ENCODE measurements at places on chromosomes 11 and 22. TPM values are rescaled to one million over a fixed set of nuclear protein-coding genes. Genes with fewer than 3 reads are reported as not detected.

Gene SLC25A18
- total RNA-seq: 9.1 TPM

Gene RIMBP3C
- not detected for total RNA-seq

Gene CRYBB3
- total RNA-seq: not detected

Gene NNMT
- total RNA-seq: 333 TPM

Gene ACRV1
- not detected for total RNA-seq

Gene SLC22A9
- not detected for total RNA-seq

Gene FGF19
- not detected for total RNA-seq

- DNase-seq: no peak
- peaks cover 5% of the 10 kb centered on the region for H3K36me3 ChIP-seq
- no peak overlapping the region for H3K27ac ChIP-seq
Measured at GRCh38 chr11:66868726-66869566, 12.1 kb downstream of the LRFN4 start.

DNA sequence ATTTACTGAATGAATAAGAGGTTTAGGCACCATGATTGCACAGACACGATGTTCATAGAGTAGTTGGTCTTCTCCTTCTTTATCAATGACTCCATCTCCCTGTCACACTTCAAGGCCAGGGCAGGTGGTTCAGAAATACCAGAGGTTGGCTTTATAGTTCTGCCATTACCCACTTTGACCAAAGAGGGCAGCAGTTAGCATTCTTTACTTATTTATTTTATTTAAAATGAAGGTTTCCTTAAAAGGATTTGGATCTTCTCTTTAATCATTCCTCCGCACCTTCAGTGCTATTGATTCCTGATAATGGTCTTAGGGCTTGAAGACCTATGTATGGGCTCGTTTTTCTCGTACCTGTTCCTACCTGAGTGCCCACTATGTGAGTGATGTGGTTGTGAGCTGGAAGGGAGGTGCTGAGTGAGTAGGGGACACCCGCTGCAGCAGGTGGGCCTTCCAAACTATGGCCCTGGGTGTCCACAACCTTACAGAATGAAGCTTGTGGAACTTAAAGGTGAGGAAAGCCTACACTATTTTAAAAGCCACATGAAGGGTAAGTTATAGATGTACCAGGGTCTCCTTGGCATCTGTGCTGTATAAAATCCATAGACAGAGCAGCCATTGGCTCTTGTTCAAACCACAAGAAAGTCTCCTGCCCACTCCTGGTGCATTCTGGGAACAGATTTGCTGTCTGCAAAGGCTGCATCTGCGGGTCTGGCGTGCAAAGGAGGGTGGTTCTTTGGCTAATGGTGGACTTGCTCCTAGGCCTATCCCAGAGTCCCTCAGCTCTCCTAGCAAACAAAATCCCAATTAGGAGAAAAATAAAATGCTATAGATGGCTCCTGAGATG lies 35.0 kb downstream of the TIMP3 start:
- no peaks in the 10 kb centered on the region for H3K27me3 ChIP-seq
- DNase-seq: no peak
- peaks cover 8% of the 10 kb centered on the region for H3K36me3 ChIP-seq
- no peak overlapping the region for H3K4me3 ChIP-seq
- H3K4me1 ChIP-seq: peaks cover 65% of the 10 kb centered on the region

GRCh38 chr11:114129142-114129541 lies 69.6 kb downstream of the ZBTB16 start:
- H3K4me1 ChIP-seq: peaks cover 99% of the 10 kb centered on the region
- H3K27ac ChIP-seq: peak overlapping the region; percentile 20

DNA sequence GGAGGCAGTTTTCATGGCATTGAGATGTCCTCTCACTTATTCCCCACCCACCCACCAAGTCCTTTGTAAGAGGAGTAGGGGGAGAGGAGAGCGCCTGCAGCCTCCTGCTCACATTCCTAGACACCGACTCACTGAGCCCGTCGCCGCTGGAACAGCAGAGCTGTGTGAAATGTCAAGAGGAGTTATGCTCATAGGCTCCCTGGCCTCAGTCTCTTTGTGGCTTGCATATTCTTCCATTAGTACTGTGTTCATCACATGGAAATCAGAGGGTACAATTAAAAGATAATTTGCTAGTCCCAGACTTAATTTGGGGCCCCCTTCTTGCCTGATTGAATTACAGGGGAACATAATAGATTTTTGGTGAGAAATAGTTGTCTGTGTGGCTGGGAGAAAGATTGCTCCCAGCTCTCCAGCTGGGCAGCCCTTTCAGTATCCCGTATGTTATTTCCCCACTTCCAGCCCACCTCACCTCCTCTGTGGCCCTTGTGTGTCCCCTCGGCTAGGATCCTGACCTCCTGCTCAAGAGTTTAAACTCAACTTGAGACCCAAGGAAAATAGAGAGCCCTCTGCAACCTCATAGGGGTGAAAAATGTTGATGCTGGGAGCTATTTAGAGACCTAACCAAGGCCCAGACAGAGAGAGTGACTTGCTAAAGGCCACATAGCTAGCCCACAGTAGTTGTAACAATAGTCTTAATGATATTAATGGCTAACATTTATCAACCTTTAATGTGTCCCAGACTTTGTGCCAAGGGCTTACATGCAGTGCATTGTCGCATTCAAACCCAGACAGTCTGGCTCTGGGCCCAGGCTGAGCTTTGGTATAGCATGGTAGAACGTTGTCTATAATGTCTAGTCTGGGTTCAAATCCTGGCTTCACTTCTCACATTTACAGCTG lies 32.2 kb downstream of the LIMK2 start:
- no peaks in the 10 kb centered on the region for H3K36me3 ChIP-seq
- peak overlapping the region; percentile 82 for H3K27ac ChIP-seq
- DNase-seq: no peak
- H3K4me1 ChIP-seq: peaks cover 42% of the 10 kb centered on the region
- no peak overlapping the region for H3K4me3 ChIP-seq
- H3K27me3 ChIP-seq: no peaks in the 10 kb centered on the region

DNA sequence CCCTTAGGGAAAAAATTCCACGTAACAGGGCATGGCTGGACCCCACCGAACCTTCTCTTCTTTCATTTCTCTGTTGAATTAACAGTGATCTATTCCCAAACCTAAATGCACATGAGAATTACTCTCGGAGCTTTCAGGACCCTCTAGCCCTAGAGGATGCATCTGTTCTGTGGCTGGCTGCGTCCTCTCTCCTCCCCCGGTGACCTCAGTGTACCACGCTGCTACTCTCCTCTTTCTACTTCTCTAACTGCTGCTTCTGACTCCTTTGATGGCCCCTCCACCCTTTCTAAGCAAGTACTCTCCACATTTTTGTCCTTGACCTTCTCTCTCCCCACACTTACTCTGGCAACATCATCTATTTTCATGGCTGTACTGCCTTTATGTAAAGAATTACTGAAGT lies 12.1 kb upstream of the APOA1 start:
- H3K36me3 ChIP-seq: peaks cover 35% of the 10 kb centered on the region
- no peak for DNase-seq

DNA sequence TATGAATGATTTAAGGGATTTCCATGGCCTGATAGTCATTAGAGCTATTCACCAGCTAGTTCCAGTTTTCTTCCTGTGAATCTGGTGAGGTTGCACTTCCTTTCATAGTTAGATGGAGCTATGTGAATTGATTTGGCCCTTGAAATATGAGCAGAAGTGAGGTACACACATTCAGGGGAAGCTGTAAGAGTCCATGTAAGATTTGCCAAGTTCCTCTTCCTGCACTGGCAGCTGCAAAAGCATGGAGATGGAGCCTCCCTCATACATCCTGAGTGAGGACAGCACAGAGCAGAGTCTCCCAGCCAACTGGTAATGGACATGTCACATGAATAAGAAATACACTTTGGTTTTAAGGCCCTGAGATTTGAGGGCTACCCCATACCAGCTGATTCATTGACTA lies 111.7 kb downstream of the CD44 start:
- H3K27me3 ChIP-seq: no peaks in the 10 kb centered on the region
- H3K4me1 ChIP-seq: peaks cover 42% of the 10 kb centered on the region
- no peak overlapping the region for H3K4me3 ChIP-seq
- DNase-seq: no peak
- H3K36me3 ChIP-seq: no peaks in the 10 kb centered on the region

GRCh38 chr11:95985174-95985808 lies 61.4 kb upstream of the MTMR2 start:
- peaks cover 27% of the 10 kb centered on the region for H3K36me3 ChIP-seq
- H3K4me1 ChIP-seq: no peaks in the 10 kb centered on the region
- H3K27ac ChIP-seq: no peak overlapping the region
- DNase-seq: no peak
- no peaks in the 10 kb centered on the region for H3K27me3 ChIP-seq
- H3K4me3 ChIP-seq: no peak overlapping the region

DNA sequence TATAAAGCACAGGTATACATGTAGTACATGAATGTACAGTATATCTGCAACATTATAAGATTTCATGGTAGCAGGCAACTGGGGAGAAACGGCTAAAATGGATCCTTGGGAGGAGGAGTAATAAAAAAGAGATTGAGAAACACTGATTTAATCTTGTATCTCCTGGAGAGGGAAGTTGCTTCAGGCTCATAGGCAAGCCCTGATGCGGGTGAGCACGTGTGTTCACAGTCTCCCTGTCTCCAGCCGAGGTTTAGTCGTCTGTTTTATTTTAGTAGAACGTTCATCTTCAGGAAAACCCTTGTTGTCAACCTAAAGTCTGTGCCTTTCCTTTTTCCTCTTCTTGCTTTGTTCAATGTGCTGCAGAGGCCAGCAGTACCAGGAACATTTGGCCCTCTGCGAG lies 21.8 kb upstream of the SLC25A18 start:
- DNase-seq: no peak
- no peaks in the 10 kb centered on the region for H3K36me3 ChIP-seq
- H3K27me3 ChIP-seq: no peaks in the 10 kb centered on the region
- no peak overlapping the region for H3K27ac ChIP-seq
- no peaks in the 10 kb centered on the region for H3K4me1 ChIP-seq

- no peaks in the 10 kb centered on the region for H3K27me3 ChIP-seq
- peak overlapping the region; percentile 73 for H3K27ac ChIP-seq
- no peaks in the 10 kb centered on the region for H3K36me3 ChIP-seq
- no peak for DNase-seq
- peaks cover 17% of the 10 kb centered on the region for H3K4me1 ChIP-seq
Measured at GRCh38 chr22:45273452-45274075, 11.2 kb upstream of the UPK3A start.

GRCh38 chr22:38719196-38719595 lies 13.5 kb downstream of the GTPBP1 start:
- DNase-seq: peak; percentile 46
- peak overlapping the region; percentile 30 for H3K27ac ChIP-seq
- no peak overlapping the region for H3K4me3 ChIP-seq
- H3K27me3 ChIP-seq: no peaks in the 10 kb centered on the region
- H3K36me3 ChIP-seq: peaks cover 13% of the 10 kb centered on the region

DNA sequence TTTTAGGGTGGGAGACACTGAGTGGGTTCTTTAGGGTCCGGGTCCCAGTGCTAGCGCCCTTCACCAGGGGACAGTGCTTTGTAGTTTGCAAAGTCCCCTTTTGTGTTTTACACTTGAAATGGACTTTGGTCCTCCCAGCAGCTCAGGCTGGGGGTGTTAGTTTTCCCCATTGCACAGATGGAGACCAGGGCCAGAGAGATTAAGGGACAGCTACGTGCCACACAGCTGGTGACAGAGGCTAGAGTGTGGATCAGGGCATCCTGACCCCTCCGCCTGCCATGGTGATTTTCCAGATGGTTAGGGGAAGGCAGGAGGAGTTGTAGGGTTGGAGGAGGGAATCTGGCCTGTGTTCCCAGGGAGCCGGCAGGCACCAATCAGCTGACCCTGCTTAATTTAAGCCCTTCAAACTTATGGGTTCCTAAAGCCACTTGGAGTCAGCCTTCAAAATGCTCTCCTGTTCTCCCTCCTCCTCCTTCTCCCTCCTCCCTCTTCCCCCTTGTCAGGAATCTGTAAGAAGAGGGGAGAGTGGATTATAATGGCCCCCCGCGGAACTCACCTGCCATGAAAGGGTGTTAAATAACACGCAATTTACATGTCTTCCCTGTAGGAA lies 22.5 kb upstream of the MPPED1 start:
- H3K27ac ChIP-seq: no peak overlapping the region
- DNase-seq: no peak
- no peak overlapping the region for H3K4me3 ChIP-seq
- no peaks in the 10 kb centered on the region for H3K36me3 ChIP-seq
- peaks cover 3% of the 10 kb centered on the region for H3K4me1 ChIP-seq
- H3K27me3 ChIP-seq: peaks cover 28% of the 10 kb centered on the region

GRCh38 chr11:102802341-102802740 lies 4.4 kb upstream of the MMP1 start:
- H3K4me1 ChIP-seq: no peaks in the 10 kb centered on the region
- H3K36me3 ChIP-seq: no peaks in the 10 kb centered on the region
- no peak overlapping the region for H3K4me3 ChIP-seq
- no peak for DNase-seq

DNA sequence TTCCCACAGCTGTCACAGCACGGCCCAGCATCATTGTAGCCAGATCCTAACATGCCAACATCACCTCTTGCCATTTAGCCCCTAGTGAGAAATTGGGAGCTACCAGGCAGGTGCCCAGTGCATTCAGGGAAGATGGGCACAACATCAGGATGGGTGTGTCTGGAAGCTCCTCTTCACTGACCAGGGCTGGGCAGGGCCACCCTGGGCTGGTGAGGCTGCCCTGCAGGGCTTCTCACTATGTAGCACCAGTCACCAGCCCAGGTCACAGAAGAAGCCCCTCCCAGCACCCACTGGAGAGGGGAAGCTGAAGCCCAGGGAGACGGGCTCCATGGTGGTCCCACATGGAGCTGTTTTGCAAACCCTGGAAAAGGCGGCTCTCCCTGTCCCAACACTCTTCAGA lies 13.9 kb downstream of the ZNF74 start:
- H3K4me1 ChIP-seq: no peaks in the 10 kb centered on the region
- H3K27me3 ChIP-seq: no peaks in the 10 kb centered on the region
- no peak overlapping the region for H3K27ac ChIP-seq
- peaks cover 20% of the 10 kb centered on the region for H3K36me3 ChIP-seq
- DNase-seq: no peak

GRCh38 chr11:45087086-45087899 lies 59.1 kb upstream of the PRDM11 start:
- no peaks in the 10 kb centered on the region for H3K36me3 ChIP-seq
- H3K4me3 ChIP-seq: no peak overlapping the region
- H3K4me1 ChIP-seq: peaks cover 30% of the 10 kb centered on the region

GRCh38 chr11:1908618-1909017 lies 10.9 kb upstream of the TNNT3 start:
- no peak for DNase-seq
- H3K4me3 ChIP-seq: no peak overlapping the region
- H3K27ac ChIP-seq: peak overlapping the region; percentile 56

- no peak overlapping the region for H3K4me3 ChIP-seq
- no peak for DNase-seq
- no peaks in the 10 kb centered on the region for H3K36me3 ChIP-seq
- H3K27ac ChIP-seq: no peak overlapping the region
- H3K4me1 ChIP-seq: no peaks in the 10 kb centered on the region
- H3K27me3 ChIP-seq: no peaks in the 10 kb centered on the region
Measured at GRCh38 chr22:16957781-16958180, 50.2 kb downstream of the GAB4 start.
